ENCODE measurements at places on chromosomes 3 and 15.

- peak; percentile 28 for DNase-seq
These were observed 71.9 kb downstream of the MGLL start for GRCh38 chr3:127750226-127751031.

DNA sequence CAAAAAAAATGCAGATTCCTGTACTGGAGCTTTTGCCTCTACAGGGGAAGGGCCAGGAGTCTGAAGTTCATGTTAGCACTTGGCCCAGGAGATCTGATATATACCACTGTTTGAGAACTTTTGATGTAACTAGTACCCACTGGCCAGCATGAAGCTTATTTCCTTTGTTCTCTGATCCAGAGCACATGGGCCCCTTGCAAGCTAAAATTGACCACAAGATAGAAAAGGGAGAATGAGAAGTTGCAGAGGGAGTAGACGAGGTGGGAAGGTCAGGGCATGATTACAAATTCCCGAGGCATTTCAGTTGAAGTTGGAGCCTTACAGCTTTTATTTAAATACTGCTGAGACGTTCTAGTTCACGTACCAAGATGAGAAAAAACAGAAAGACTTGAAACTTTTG lies 28.2 kb downstream of the TGM4 start:
- DNase-seq, result no peak

DNA sequence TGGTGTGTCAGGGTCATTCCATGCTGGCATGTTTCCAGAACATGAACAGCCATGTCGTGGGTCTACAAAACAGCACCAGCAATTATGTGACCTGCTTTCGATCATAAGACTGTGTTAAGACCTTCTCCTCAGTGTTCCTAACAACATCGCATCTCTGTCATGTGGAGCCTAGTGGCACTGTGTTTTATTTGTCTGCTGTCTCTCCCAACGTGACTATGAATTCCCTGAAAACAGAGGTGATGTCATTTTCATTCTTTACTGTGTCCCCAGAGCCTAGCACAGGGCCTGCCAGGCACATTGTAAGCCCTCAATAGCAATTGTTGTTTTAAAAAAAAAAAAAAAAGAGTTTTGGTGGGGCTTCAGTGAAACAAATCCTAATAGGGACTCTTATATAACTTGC lies 94.2 kb upstream of the IL12A start:
- no peak for DNase-seq

DNA sequence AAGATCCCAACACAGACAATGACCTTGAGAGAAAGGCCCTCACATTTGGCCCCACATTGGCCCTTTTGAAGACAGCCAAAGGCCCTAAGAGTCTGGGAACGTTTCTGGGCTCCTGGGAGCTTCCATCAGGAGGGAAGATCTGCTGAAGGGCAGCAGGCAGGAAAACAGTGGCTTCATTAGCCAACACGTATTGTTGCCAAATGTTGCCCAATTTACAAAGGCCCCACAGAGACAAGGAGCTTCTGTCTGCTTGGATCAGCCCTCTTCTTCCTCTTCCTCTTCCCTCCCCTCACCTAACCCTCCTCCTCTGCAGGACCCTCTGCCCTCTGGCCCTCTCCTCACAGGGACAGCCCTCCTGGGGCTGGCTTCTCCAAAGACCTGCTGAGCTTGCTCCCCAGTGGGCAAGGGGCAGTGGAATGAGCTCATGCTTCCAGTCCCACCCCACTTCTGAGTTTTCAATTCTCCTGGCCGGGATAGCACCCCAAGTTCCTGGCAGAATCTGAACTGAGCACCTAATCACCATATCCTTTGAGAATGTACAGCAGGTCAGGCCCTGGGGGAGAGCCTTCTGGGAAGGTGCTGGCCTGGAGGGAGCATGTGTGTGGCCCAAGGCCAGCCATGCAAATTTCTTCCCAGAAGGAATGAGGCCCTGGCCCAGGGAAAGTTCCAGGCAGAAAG lies 5.1 kb upstream of the LTF start:
- DNase-seq, result no peak

DNA sequence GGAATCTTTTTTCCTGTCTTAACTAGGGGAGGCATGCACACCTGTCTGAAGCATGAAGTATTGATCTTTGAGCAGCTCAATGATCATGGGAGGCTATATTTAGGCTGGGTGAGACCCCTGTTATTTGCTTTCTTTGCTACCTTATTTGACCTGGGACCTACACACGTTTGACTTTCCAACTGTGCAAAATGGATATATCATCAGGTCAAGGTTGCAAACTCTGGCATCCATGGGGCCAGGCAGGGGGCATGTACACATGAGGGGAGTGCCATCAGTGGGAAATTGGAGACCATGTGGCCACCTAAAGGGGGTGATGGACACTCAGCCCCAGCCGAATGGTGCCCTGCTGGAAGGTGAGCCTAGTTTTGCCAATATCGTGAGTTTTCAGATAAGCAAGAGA lies 174.2 kb downstream of the FEZF2 start:
- DNase-seq, result no peak

DNA sequence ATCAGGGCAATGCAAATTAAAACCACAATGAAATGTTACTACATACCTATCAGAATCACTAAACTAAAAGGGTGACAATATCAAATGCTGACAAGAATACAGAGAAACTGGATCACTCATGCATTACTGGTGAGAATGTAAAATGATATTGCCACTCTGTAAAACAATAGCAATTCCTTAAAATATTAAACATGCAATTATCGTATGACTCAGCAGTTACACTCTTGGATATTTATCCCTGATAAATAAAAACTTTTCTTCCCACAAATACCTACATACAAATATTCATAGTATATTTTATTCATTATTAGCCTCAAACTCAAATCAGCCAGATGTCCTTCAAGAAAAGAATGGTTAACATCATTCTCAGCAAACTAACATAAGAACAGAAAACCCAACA lies 25.9 kb upstream of the RAB6B start:
- DNase-seq, result no peak

DNA sequence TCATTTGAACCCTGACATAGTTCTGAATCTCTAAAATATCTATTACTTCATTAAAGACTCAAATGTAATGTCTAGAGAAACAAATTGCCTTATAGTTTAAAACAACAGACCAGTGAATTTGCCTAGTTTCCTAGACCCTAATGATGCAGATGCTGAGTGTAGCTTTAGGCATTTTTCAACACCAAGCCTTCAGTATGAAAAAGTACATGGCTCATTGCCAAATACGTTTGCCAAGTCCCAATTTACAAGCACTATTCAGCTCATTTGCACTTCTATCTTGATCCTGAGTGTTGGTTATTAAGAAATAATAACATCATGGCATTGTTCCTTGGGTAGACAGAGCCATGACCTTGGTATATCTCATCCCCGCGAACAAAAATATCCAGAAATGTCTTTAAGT lies 46.8 kb downstream of the EOMES start:
- no peak for DNase-seq

DNA sequence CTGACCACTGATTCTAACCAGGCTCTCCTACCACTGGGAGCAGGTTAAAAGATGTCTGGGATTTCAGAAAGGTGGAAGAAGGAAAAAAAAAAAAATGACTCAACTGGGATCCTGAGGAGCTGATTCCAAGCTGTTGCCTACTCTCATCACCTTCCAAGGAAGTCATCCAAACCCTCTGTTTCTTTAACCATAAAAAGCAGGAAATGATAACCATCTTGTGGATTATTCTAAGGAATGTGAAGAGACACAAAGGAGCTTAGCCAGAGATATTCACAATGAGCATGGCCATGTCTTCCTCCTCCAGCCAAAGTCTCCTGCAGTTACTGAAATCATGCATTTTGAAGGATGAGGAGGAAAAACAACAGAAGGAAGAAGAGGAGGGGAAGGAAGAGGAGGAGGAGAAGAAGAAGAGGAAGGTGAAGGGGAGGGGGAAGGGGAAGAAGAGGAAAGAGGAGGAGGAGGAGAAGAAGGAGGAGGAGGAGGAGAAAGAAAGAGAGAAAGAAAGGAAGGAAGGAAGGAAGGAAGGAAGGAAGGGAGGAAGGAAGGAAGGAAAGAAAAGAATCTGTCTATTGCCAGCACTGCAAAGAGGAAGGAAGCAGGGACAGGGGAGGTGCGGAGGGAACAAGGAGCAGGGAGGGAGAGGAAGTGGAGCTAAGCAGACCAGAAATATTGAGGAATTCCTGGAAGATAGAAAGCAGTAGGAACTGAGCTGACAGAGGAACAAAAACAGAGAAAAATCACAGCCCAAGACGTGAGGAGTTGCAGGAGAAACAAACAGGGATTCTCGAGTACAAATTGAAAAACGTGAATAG lies 229.2 kb downstream of the UACA start:
- no peak for DNase-seq
